Forelimb muscle (tissue), 1 donor: ENCODE measurements at places on chromosomes 13 and 19.

DNA sequence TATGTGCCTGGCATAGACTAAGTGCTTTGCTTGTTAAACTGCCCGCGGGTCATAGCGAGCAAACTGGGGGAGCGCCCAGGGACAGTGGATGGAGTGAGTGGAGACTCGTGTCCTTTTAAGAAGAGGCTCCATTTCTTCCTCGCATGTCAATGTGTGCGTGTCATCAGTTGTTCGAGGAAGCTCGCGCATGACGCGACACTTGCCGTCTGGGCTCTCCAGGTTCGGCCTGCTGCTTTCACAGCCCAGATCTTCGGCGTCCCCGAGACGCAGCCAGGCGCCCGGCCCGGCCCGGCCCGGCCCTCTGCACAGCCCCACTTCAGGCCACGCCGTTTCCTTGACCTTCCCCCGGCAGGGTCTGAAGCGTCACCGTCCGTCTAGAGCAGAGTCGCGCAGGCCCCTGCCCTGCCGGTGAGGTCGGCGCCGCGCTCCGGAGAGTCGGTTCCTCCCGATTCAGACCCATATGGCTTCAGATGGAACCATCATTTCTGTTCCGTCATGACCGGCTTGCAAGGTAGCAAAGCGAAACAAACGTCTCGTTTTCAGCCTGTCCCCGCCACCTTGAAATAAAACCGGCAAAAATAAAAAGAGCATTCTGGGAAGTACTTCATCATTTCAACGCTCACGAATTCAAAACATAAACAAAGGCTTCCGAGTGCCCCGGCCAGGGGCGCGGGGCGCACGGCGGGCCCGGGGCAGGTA lies 599 bp upstream of the ARHGEF7 start:
- no peak for DNase-seq

DNA sequence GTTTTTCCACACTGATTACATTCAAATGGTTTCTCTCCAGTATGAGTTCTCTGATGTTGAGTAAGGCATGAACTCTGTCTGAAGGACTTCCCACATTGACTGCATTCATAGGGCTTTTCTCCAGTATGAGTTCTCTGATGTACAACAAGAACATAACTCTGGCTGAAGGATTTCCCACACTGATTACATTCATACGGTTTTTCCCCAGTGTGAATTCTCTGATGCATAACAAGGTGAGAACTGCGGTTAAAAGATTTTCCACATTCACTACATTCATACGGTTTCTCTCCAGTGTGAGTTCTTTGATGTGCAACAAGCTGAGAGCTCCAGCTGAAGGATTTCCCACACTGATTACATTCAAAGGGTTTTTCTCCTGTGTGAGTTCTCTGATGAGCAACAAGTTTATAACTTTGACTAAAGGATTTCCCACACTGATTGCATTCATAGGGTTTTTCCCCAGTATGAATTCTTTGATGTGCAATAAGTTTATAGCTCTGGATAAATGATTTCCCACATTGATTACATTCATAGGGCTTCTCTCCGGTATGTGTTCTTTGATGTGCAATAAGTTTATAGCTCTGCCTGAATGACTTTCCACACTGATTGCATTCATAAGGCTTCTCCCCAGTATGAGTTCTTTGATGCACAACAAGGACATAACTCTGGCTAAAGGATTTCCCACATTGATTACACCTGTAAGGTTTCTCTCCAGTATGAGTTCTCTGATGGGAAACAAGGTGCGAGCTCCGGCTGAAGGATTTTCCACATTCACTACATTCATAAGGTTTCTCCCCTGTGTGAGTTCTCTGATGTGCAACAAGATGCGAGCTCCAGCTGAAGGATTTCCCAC lies 23.5 kb downstream of the ZNF180 start:
- DNase-seq: no peak

DNA sequence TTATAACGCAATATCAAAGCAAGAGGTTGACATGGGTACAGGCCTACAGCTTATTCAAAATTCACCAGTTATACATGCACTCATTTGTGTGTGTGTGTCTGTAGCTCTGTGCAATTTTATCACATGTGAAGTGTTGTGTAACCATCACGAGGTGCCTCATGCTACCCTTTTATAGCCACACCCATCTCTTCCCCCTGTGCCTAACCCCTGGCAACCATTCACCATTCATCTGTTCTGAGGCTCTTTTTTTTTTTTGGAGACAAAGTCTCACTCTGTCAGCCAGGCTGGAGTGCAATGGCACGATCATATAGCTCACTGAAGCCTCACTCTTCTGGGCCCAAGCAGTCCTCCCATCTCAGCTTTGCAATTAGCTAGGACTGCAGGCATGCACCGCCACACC lies 78.4 kb downstream of the DPF1 start:
- DNase-seq: no peak

- peak; percentile 24 for DNase-seq
Measured at GRCh38 chr13:43085545-43085944, 62.2 kb downstream of the DNAJC15 start.

DNA sequence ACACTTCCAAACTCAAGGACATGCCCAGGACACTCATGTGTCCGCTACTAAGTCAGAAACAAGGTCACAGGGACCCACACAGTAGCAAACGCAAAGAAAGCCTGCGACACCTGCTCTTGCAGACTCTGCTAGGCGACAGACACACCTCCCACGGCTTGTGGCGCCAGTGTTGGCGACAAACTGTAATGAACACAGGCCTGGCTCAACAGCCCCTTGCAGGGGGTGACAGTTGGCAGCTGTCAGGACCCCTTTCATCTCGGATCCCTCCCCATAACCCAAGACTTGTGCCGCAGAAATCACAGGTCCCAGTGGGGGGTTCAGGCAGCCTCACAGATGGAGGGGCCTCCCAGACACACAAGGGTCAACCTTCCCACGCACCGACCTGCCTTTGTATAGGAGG lies 364 bp downstream of the CKM start:
- no peak for DNase-seq

DNA sequence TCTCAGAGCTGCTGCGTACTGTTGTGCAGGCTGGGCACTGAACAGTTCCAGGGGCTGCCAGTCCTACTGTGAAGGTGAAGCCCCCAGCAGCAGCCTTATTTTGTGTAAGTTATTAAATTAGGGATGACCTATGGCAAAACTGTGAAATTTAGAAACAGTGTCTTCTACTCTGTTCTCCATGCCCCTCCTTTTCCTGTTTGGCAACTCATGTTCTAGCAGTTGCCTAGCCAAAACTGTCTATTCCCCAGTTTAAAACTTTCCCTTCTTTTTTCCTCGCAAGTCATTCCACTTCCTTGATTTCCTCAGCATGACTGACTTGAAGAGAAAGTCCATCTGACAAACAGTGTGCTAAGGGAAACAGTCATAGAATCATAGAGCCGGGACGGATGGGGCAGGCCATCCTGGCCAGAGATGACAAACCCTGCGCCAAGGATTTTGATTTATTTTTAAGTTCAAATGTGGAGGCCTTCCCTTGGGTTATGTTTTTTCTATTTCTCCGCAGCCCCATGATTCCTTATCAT lies 78.1 kb upstream of the OLFM4 start:
- DNase-seq: no peak

DNA sequence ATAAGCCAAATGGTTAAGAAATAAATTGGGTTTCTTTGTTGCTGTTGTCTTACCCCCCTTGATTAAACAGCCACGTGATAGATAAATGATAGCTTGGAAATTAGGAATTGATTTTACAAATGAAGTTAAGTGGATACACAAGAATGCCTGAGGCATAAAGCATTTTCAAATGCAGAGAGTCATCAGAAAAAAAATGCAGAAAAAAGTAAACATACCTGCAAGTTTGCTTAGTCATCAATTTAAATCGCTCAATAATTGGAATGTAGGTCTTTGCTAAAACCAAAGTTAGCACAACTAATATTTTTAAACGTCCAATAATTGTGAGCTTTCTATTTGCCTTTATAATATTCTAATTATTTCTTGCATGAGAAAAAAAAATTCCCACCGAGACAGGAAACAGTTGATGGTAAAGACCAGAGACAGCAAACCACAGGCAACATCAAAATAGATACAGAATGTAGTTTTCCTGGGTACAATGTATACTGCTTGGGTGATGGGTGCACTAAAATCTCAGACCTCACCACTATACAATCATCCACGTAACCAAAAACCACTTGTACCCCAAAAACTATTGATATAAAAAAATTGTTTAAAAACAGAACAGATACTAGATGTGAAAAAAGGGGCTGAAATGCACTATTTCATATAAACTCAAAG lies 924.0 kb downstream of the PCDH9 start:
- no peak for DNase-seq

GRCh38 chr13:105033999-105034398 lies 1501.5 kb downstream of the EFNB2 start:
- no peak for DNase-seq
